ENCODE measurements at places on chromosomes 16 and 17.

- DNase-seq, result no peak
Observed at GRCh38 chr16:89324056-89325010, 106.8 kb downstream of the ZNF778 start.

DNA sequence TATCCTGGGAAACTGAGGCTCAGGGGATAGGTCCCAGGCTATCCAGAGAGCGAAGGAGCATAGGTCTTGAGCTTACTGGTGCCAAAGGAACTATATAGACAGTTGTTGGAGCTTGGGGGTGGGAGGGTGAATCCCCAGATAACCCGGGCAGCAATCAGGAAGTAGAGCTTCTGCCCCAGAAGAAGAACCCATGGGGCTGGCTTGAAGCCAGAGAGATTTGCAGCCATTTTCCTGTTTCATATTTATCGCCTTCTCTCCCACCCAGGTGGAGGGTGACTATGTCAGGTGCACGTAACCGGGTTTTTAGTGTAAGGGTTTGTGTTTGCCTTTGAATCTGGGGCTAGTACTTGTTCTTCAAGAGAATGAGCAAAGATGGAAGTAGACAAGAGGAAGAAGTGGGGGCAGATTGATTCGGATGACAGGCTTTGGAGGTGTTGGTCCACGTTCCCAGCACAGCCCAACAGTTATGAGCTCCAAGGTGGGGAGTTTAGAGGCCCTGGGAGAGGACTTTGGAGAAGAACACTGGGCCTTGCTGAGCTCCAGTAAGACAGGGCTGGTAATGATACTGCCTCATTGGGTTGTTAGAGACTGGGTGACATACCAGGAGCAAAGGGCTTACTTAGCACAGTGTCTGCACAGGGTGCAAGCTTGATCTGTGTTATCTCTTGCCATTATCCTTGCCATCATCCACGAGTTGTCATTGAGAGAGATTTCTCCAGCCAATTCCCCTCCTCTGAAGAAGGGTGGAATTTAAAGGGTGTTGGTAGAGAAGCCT is 145.6 kb downstream of the CCDC182 start:
- DNase-seq, result no peak

- no peak for DNase-seq
Observed at GRCh38 chr16:61214780-61215179, 821.5 kb downstream of the CDH8 start.

GRCh38 chr16:66858740-66859396 is 14.7 kb downstream of the CA7 start:
- no peak for DNase-seq

- no peak for DNase-seq
Observed at GRCh38 chr17:39867084-39867879, 720 bp upstream of the ZPBP2 start.

DNA sequence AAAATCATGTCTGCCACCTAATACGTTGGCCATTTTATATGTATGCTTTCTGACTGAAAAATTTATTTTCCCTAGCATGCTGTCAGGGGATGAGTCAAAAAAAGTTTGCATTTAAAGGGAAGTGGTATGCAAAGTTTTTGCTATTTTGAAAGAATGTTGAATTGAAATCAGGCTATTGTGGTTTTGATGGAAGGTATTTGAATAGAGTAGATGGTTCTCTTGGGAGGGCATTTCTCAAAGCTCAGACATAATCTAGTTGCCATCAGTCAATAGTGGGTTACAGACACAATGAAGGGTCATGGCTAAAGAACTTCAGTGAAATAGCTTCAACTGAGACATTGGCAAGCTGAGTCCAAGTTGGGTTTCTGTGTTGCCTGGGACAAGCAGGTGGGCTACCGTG is 102.4 kb downstream of the MAP2K6 start:
- DNase-seq, result no peak

DNA sequence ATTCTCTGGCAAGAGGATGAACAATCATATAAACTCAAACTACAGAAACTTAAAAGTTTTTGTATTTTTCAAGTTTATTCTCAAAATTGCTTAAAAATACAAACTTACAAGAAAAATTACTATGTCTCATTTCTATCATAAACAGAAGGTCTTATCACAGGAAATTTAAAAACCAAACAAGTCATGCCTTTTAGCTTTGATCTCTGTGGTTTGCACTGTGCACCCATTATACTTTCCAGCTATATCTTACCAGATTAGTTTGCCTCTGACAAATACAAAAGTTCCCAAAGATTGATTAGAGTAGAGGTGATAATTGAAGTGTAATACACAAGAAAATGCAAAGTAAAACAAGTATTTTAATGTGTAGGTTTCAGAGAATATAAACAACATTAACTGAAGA is 117.4 kb downstream of the MYO1D start:
- DNase-seq, result no peak

DNA sequence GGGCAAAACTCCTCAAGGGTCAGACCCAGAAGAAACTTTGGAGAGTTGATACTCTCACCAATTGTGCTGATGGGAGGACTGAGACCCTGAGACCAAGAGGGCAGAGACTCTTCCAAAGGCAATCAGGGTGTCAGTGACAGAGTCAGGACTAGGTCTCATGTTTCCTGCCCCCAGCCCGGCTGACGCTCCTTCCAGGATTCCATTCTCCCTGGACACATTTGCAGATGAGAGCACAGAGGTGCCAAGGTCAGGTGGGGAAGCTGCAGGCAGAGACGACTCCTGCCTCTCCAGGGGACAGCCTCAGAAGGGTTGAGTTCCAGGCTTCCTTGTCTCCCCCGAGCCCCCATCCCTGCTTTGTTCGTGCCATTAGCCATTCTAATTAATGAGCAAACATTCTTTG is 174.1 kb downstream of the WSCD1 start:
- no peak for DNase-seq

DNA sequence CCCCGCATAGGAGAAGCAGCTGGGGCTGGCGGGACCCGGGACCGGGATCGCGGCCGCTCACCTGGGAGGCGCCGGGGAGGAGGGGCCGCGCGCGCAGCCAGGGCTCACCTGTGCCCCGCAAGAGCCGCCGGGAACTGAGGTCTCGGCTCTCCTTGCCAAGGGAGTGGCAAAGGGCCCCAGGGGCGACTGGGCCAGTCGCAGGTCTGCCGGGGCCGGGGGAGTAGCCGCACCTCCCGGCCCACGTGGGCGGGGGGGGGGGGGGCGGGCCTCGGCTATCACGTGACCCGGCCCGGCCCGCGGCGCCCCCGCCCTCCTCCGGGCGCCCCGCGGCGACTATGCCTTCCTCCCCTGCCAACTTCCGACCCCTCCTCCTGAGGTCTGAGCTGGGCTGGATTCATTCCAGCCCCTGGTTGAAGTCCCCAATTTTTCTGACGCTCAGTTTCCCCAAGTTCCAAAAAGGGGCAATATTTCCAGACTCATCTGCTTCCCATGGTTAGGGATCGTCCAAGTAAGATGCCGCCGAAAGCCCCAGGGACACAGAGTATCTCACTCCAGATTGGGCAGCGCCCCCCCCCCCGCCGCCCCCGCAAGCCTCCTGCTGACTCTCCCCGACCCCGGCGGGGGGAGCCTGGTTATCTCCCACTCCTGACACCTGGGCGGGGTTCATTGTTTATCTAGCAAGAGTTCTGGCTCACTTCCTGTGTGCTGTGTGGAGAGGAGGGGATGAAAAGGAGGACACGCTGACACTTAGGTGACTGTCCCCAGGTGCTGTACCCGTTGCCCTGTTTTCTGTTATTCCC is at the start of gene TMC6:
TMC6 (minus strand) TSS at position 205 of the 800 bp plus-strand sequence. CDS start 1,923 bp downstream, outside the sequence.
- peak; percentile 91 for DNase-seq

GRCh38 chr16:85583491-85584181 is 29.5 kb upstream of the GSE1 start:
- DNase-seq, result no peak

GRCh38 chr16:8712589-8713361 is 38.4 kb downstream of the ABAT start:
- DNase-seq, result no peak

GRCh38 chr16:53085931-53086421 is 31.2 kb downstream of the CHD9 start:
- DNase-seq, result no peak

GRCh38 chr16:68992521-68992920 is 112.9 kb upstream of the HAS3 start:
- DNase-seq, result no peak

- no peak for DNase-seq
Observed at GRCh38 chr16:82183004-82183397, 13.0 kb upstream of the MPHOSPH6 start.

DNA sequence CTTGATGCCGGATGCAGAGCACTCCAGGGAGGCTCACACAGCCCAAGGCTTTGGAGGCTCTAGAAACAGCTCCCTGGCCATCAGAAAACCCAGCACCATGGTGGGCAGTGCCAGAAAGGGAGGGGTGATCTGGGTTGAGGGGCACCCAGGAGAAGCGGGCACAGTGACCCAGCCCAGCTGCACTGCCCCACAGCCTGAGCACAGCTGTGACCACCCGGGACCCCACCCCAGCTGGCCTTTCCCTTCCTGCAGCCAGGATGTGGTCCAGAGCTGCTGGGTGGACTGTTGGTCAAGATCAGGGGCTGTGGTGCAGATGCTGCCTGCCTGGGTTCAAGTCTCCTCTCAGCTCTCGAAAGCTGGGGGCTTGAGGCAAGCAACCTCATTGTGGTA is 223.1 kb downstream of the ZNF423 start:
- peak; percentile 12 for DNase-seq

DNA sequence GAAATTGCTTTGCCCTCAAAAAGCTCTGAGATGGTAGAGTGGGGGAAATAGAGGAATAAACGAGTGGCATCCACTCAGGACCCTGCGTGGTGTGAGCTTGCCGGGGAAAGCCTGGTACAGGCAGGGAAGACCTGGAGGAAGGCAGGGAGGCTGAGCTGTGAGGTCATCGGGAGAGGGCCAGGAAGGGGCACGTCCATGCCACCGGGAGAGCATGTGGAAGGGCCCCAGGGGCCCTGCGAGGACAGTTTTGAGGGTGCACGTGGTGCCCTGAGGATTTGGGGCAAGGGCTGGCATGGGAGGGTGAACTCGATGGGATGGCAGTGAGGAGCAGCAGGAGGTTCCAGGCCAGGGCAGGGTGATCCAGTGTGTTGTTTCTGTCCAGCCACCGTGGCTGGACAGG is 56.3 kb upstream of the CBFA2T3 start:
- DNase-seq, result no peak

DNA sequence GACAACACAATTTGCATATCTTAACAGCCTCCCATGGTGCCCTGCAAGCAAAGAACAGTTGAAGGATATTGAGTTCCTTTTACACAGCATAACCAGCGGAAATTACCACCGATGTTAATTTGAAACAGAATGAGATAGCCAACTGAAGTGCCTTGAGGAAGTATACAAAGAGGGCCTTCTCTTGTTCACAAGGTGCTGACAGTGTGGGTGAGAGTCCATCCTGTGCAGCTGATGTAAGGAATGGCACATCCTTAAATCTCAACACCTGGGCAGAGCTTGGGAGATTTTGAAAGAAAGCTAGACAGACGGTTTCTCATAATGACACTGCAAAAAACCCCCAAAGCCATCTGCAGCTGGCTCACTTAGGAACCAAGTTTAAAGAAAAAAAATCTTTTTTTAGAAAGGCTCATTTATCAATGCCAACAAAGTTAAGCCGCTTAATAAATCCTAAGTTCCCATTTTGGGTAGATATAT is 818.6 kb downstream of the KCNJ2 start:
- no peak for DNase-seq

GRCh38 chr17:9322326-9322725 is 253.3 kb downstream of the STX8 start:
- no peak for DNase-seq

DNA sequence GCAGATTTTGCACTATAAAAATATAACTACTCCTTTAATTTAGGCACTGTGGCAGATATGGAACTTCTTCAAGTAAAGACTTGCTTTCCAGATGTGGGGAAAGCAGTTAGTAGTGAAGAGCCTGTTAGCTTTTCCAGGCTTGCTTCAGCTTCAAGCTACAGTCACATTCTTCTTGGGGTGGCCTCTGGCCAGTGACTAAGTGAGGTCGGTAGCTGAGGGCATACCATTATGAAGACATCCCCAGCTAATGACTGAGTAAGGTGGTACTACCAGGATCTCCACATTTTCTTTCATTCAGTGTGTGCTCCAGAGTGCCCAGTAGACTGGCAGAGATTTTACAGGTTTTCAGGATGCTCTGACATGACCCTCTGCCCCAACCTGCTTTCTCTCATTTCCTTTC is 167.1 kb upstream of the KIF2B start:
- DNase-seq, result no peak

- DNase-seq, result peak; percentile 60
Observed at GRCh38 chr17:2898255-2898926, 102.2 kb downstream of the RAP1GAP2 start.

DNA sequence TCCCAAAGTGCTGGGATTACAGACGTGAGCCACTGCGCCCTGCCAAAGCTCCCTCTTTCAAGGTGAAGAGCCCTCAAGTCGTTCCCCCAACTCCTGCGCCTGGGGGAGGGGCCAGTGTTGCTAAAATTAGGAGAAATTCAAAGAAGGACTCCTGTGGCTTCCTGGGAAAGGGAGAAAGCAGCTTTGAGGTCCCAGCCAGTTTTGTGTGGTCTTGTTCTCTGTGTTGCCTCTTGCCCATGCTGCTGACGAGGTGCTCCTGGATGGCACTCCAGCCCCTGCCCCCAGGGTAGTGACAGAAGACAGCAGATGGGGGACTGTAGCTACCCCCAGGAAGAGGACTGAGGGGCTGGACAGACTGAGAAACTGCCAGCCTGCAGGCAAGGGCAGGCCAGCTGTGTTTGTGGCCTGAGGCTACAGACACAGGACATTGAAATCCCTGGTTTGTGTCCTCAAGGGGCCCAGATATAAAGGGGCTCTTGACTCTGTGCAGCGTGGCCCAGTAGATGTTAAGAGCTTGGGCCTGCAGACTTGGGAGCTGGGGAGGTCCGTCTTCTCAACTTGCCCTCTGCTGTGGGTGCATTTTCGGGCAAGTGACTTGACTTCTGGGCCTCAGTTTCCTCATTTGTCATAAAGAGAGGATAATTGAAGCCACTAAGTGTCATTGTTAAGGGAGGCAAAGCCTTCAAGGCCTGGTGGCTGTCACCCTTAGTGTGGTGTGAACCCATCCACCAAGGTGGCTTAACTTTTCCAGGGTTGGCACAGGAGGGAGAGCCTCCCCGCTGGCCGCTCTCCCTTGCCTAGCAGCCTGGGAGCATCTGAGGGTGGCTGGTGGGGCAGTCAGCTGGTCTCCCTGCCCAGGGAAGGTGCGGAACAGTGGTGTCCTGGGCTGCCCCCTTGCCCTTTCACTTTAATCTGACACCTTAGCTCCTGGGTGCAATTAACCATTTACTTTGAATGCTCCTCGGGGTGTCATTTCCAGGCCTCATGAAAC is 4.1 kb downstream of the UBALD2 start:
- DNase-seq, result no peak

DNA sequence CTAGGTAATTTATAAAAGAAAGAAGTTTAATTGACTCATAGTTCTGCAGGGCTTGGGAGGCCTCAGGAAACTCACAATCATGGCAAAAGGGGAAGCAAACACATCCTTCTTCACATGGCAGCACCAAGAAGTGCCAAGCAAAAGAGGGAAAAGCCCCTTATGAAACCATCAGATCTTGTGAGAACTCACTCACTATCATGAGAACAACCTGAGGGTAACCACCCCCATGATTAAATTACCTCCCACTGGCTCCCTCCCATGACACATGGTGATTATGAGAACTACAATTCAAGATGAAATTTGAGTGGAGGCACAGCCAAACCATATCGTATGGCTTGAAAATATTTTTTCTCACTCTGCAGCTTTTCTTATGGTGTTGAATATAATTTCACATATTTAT is 151.7 kb downstream of the ANKFN1 start:
- DNase-seq, result no peak

Data from Caco-2 (cell line).